ENCODE measurements at places on chromosomes 5 and 9.

DNA sequence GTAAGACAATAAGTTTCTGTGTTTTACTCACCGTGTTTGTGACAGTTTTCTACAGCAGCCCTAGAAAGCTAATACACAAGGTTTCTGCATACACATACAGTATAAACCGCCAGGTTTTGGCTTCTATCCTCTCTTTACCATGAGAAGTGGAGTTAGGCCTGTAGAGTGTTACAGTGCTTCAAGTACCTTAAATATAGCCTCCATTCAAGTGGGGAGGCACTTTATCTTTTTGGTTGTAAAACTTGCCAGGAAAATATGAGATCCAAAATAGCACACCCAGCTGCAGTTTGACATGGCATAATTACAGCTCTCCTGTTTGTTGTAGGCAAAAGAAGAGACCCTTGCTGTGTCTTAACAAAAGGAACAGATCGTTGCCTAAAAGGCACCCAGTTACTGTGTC is 90.3 kb upstream of the PTPN3 start:
- DNase-seq, result no peak

GRCh38 chr5:94746731-94747124 is 128.3 kb downstream of the SLF1 start:
- no peak for DNase-seq

DNA sequence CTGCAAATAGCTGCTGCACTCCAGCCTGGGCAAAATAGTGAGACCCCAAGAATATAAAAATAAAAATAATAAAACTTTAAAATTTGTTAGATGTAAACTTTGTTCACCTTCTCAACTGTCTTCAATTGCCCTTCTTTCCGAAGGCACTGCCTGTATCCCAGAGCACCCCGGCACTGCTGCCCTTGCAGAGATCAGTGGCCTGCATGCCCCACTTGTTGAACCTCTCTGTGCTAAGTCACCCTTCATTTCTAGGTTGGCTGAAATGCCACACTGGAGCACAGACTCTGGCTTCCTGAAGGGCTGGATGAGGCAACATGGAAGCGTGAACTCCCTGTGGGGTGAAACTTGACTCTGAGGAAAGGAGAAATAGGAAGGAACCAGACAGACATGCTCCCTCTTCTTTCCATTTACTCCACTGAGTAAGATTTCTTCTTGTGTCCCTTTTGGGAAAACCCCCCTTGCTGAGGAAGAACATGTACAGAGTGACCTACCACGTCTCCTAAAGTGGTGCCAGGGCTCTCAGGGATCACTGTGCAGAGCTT is 8.4 kb upstream of the JMY start:
- DNase-seq, result no peak

DNA sequence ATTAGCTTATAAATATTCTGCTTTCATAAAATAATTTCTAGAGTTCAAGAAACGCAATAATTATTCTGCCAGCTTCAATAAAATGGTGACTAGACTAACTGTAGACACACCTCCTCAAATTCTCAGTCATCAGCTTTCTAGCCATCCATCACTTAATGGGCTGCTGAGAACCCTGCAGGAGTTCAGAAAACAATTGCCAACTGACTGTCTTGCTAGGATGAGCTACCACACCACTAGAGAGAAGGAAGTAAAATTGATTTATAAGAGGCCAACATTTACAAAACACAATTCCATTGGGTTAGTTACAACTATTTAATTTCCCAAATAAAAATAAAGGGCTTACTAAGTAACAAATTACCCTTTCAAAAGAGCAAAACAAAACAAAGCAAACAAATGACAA is 126.5 kb upstream of the PAPPA start:
- DNase-seq, result no peak

DNA sequence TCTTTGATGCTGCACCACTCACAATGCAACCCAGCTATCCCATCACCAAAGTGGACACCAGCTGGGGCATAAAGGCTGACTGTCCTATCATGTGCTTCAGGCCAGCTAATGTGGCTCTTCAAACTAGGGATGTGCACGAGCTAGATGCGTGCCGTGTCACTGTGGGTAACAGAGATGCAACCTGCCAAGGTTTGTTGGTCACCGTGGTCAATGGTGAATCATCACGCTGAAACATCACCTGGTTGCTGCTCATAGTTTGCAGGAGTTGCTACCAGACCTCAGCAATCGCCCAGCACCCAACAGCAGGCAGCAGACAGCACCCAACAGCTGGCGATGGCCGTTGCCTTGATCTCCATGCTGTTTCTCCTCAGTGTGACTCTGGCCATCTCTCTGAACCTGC is 2.1 kb upstream of the PCDHGA1 start:
- no peak for DNase-seq
